ENCODE measurements at places on chromosomes 6 and 20. TPM values are rescaled to one million over a fixed set of nuclear protein-coding genes. Genes with fewer than 3 reads are reported as not detected.

ABRACL gene
- 20.8 TPM for total RNA-seq

ZC2HC1B gene
- total RNA-seq: not detected

MOCS3 gene
- 3.8 TPM for total RNA-seq

GRCh38 chr6:44113414-44113813 is 13.8 kb downstream of the MRPL14 start:
- DNase-seq: no peak
